ENCODE measurements at places on chromosomes 5 and 9.

- no peak for DNase-seq
Measured at GRCh38 chr5:159263569-159263905, 447 bp downstream of the UBLCP1 start.

DNA sequence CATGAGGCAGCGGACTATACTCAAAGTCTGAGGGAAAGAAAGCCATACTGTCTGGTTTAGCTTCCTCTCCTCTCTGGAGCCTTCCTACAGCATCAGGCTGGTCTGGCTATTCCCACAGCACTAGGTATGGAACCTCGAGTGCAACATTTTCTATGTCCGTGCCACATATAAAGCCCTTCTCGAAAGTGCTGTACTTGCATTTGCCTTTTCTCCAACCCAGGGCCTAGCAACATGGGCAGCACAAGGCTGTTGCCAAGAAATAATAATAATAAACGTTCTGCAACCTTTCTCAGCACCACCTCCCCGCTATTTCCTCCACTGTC, 804 bp downstream of the MED10 start:
- peak; percentile 3 for DNase-seq

GRCh38 chr9:98045234-98046179, 11.0 kb upstream of the NANS start:
- DNase-seq, result peak; percentile 72

GRCh38 chr9:79480639-79481038, 91.1 kb upstream of the TLE4 start:
- DNase-seq, result no peak

DNA sequence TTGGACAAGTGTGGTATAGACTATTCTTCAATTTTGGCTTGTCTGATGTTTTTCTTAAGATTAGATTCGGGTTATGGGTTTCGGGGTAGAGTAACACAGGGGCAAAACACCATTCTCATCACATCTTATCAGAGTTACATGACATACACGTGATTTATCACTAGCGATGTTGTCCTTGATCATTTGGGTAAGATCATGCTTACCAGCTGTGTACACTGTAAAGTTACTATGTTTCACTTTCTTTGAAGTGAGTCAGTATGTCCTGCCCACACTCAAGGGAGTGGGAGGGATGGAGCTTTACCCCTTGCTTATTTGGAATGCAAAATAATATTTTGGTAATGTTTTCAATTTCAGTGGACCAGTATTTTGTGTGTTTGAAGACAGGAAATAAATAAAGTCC, 101.8 kb upstream of the TAF11L2 start:
- no peak for DNase-seq

GRCh38 chr9:111034898-111035539, 3.3 kb downstream of the LPAR1 start:
- no peak for DNase-seq

DNA sequence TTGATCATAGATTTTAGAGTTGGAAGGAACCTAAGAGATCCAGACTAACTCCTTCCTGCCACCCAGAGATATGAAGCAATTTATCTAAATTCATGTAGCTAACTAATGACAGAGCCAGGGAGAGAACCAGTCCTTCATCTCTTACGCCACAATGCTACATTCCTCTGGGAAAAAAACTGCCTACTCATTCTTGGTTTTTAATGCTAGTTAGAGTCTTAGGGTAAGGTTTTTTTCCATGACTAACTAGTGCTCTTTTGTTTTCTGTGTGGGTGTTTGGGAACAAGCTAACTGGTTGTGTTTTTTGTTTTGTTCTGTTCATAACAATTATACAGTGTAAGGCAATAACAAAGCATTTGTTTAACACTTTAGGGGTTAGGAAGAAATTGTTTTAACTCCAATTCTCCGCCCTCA, 52.4 kb downstream of the SLC44A1 start:
- DNase-seq, result peak; percentile 66

DNA sequence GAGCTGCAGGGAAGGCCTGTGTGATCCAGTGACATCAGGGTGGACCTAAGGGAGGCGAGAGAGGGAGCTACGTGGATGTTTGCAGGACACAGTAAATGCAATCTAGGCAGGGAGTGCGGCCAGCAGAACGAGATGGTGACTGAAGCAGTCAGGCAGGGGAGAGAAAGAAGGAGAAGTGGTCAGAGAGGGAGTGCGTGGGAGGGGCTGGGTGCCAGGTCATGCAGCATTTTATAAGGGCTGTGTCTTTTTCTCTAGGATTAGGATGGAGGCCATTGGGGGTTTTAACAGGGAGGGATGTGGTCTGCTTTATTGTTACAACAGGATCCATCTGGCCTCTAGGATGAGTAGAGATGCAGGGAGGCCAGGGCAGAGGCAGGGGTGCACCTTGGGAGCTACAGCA, 80.4 kb downstream of the DCP2 start:
- DNase-seq, result peak; percentile 75

DNA sequence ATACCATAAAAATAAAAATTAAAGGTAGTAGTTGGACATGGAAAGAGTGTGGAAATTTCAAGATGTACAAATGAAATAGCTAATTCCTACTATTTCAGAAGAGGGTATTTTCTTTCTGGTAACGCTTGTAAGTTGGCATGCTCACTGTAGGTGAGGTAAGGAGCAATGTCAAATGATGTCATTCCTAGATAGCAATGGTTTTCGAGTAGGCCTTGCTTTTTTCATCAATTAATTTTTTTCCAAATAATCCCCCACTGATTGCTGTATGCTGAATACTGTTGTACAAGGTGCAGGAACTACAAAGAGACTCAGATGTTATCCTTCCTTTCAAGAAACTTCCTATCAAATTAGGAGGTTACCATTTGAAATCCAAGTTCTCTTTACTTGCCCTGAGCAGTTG, 928 bp upstream of the SELENOP start:
- no peak for DNase-seq

DNA sequence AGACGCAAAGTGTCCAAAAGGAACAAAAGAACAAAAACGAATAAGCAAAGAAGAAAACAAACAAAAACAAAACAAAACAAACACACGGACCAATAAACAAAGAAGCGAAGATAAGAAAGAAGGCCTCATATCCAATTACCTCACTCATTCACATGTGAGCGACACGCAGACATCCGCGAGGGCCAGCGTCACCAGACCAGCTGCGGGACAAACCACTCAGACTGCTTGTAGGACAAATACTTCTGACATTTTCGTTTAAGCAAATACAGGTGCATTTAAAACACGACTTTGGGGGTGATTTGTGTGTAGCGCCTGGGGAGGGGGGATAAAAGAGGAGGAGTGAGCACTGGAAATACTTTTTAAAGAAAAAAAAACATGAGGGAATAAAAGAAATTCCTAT, 28.3 kb upstream of the WWC1 start:
- DNase-seq, result no peak

DNA sequence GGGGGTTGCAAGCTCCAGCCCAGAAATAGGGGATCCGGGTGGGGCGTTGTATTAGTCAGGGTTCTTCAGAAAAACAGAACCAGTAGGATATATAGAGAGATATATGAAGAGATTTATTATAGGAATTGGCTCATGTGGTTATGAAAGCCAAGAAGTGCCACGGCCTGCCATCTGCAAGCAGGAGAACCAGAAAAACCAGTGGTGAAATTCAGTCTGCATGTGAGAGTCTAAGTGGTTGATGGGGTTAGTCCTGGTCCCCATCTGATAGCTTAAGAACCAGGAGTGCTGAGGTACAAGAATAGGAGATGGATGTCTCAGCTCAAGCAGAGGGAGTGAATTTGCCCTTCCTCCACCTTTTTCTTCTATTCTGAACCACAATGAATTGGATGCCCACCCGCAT, 123.4 kb upstream of the APC start:
- no peak for DNase-seq

DNA sequence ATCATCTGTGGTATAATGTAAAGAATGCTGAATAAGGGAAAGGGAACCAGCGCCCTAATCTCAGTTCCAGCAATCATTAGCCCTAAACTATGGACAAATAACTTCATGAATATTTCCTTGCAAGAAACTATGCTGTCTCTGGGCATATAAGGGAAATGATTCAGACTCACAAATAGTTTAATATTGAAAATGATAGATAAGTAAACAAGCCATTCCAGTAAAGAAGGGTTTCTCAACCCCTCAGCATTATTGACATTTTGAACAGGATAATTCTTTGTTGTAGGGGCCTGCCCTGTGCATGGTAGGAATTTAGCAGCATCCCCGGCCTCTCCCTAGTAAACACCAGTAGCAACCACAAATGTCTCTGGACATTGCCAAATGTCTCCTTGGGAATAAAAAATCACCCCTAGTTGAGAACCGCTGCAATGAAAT, 23.8 kb downstream of the C5 start:
- DNase-seq, result no peak

GRCh38 chr9:26058111-26058895, 380.1 kb upstream of the TUSC1 start:
- DNase-seq, result no peak

DNA sequence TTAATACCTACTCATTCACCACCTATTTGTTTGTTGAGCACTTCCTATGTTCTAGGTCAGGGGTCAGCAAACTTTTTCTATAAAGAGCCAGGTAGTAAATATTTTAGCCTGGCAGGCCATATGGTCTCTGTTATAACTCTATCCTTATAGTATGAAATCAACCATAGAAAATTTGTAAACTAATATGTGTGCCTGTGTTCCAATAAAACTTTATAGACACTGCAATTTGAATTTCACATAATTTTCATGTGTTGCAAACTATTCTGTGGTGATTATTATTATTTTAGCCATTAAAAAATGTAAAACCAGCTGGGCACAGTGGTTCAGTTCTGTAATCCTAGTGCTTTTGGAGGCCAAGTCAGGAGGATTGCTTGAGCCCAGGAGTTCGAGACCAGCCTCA, 78.8 kb upstream of the GRHPR start:
- no peak for DNase-seq

DNA sequence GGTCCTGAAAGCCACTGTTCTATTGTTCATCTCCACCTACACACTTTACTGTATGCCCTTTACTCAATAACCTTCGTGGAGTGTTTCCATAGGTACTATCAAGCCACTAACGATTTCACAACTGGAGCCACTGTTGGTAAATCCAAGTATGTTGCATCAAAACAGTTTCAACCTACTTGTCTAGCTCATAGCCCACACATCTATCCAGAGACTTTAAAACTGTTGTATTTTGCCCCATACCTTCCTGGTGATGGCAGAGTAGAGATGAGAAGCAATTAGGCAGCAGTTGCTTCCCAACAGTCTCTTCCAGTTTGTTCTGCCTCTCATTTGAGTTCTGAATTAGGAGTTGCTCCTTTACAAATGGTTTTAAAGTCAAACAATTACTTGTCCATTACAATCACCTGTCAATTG, 607 bp downstream of the FAXDC2 start:
- peak; percentile 63 for DNase-seq

GRCh38 chr5:99765011-99765410, 770.2 kb upstream of the FAM174A start:
- DNase-seq, result no peak

GRCh38 chr5:122368510-122369251, 56.6 kb downstream of the SNCAIP start:
- no peak for DNase-seq

DNA sequence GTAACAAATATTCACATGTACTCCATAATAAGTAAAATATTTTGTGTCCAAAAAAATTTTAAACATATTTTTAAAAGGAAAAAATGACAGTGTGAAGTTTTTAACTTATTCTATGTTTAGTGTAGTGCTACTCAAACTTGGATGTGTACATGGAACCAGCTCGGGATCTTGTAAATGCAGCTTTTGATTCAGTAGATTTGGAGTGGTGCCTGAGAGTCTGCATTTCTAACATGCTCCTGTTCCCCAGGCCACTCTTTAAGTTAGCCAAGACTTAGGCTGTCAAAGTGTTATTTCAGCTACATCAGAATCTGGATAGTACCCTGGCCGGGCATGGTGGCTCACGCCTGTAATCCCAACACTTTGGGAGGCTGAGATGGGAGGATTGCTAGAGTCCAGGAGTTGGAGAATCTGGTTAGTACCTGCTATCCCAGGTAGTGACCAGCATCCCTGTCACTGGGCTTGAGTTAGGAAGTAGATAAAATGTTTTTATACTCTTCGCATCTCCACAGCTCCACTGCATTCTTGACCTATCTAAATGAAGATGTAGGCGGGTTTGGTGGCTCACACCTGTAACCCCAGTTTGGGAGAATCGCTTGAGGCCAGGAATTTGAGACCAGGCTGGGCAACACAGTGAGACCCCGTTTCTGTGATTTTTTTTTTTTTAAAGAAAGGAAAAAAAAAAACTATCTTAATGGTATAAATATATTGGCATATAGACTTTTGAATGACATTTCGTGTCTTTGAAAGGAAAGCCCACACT, 60.7 kb upstream of the TTC23L start:
- DNase-seq, result no peak

DNA sequence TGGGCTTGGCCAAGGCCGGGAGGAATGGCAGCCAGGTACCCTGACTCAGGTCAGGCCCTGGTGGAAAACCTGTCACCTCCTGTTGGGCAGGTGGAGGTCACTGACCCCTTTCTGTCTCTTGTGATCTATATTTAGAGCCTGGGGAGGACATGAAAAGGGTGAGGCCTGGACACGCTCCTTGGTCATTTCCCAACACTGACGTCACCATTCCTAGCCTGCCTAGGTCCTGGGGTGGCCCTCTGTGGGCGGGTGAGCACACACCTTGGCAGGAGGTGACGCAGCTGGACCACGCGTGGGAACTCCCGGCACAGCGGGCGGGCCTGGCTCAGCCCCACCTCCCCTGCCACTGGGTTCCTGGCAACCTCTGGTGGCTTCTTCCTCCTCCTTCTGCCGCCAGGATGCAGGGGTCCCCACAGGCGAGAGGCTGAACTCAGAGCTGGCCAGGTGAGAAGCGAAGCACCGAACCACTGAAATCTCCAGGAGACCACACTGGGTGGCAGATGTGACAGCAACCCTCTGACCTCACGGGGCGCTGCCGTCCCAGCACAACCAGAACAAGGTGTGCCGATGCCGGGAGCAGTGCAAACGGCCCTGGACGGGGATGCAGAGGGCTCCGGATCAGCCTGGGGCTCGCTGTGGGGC, 6.4 kb upstream of the RALGDS start:
- no peak for DNase-seq

GRCh38 chr9:12712532-12712931, 19.3 kb downstream of the TYRP1 start:
- DNase-seq, result no peak

DNA sequence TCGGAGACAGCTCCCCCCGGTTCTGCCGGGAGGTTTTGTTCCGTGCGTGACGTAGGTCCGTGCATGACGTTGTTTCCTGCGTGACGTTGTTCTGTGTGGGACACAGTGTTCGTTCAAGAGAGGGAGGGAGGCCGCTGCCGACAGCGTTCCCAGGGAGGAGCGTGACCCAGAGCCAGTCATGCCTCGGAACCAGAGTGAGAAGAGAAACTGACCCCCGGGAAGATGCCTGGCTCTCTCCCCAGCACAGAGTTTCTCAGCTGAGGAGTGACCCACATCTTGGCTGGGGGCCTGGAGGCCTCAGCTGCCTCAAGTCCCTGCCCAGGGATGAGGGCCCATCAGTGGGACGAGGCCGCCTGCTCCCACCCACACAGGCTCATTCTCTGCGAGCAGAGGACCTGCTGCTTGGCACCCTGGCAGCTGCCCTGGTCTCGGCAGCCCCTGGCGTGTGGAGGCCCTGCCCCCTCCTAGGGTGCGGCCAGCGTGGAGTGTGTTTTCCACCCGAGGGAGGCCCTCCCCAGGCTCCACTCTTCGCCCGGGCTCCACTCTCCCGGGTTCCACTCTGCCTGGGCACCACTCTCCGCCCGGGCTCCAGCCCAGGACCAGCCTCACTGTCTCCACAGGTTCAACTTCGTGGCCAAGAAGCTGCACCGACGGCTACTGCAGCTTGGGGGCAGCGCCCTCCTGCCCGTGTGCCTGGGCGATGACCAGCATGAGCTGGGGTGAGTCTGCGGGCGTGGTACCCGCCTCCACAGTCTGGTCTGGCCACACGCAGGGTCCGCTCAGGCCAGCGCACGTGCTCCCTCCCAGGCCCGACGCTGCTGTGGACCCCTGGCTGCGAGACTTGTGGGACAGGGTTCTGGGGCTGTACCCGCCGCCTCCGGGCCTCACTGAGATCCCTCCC, 7.9 kb downstream of the NDOR1 start:
- no peak for DNase-seq

Measured in suppressor macrophage (primary cell).